ENCODE measurements at places on chromosomes 11 and 22. TPM values are rescaled to one million over a fixed set of nuclear protein-coding genes. Genes with fewer than 3 reads are reported as not detected.

GRCh38 chr11:45147891-45148675 lies 1.6 kb downstream of the PRDM11 start:
- peaks cover 18% of the 10 kb centered on the region for H3K4me1 ChIP-seq
- no peaks in the 10 kb centered on the region for H3K27me3 ChIP-seq
- peak overlapping the region; percentile 70 for H3K4me3 ChIP-seq
- peak overlapping the region; percentile 99 for H3K27ac ChIP-seq
- no peaks in the 10 kb centered on the region for H3K36me3 ChIP-seq
- DNase-seq, result no peak

- peaks cover 19% of the 10 kb centered on the region for H3K27me3 ChIP-seq
- no peak overlapping the region for H3K4me3 ChIP-seq
Measured at GRCh38 chr11:70662691-70663098, 264.4 kb downstream of the CTTN start.

- H3K4me1 ChIP-seq, result no peaks in the 10 kb centered on the region
- no peak overlapping the region for H3K27ac ChIP-seq
- H3K4me3 ChIP-seq, result no peak overlapping the region
- no peaks in the 10 kb centered on the region for H3K27me3 ChIP-seq
Measured at GRCh38 chr11:116895048-116895757, 57.8 kb upstream of the APOA1 start.

GRCh38 chr11:2708757-2709281 lies 9.0 kb upstream of the KCNQ1OT1 start:
- no peaks in the 10 kb centered on the region for H3K36me3 ChIP-seq
- no peak overlapping the region for H3K4me3 ChIP-seq
- H3K27me3 ChIP-seq, result no peaks in the 10 kb centered on the region
- H3K27ac ChIP-seq, result peak overlapping the region; percentile 86
- H3K4me1 ChIP-seq, result peaks cover 4% of the 10 kb centered on the region
- no peak for DNase-seq

DNA sequence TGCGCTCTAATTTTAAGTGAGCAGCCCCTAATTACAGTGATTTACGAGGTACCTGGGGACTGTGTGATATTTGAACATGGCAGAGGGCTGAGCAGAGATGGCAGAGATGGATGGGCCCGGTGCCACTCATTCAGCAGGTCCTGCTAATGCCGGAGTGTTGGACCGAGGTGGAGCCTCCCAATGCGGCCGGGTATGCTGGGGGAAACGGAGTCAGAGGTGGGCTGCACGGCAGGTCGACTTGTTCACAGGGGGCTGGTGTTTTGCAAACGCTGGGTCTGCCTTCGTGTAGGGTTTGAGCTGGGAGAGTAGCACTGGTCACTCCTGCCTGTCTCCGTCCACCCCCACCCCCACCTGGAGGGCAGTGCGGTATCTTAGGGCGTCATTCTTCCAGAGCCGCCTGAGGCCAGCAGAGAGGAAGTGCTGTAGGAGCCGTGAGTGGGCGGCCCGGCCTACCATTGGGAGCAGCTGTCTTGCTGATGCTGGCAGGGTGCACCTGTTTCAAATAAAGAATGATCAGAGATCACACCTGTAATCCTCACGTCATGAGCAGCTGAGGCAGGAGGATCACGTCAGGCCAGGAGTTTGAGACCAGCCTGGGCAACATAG lies 122.6 kb downstream of the IGLL1 start:
- no peak overlapping the region for H3K27ac ChIP-seq
- DNase-seq, result no peak
- no peak overlapping the region for H3K4me3 ChIP-seq
- H3K4me1 ChIP-seq, result no peaks in the 10 kb centered on the region
- H3K36me3 ChIP-seq, result no peaks in the 10 kb centered on the region

GRCh38 chr11:20122131-20122530 lies 38.1 kb downstream of the DBX1 start:
- no peaks in the 10 kb centered on the region for H3K27me3 ChIP-seq
- H3K27ac ChIP-seq, result no peak overlapping the region
- H3K4me1 ChIP-seq, result no peaks in the 10 kb centered on the region
- H3K4me3 ChIP-seq, result no peak overlapping the region

DNA sequence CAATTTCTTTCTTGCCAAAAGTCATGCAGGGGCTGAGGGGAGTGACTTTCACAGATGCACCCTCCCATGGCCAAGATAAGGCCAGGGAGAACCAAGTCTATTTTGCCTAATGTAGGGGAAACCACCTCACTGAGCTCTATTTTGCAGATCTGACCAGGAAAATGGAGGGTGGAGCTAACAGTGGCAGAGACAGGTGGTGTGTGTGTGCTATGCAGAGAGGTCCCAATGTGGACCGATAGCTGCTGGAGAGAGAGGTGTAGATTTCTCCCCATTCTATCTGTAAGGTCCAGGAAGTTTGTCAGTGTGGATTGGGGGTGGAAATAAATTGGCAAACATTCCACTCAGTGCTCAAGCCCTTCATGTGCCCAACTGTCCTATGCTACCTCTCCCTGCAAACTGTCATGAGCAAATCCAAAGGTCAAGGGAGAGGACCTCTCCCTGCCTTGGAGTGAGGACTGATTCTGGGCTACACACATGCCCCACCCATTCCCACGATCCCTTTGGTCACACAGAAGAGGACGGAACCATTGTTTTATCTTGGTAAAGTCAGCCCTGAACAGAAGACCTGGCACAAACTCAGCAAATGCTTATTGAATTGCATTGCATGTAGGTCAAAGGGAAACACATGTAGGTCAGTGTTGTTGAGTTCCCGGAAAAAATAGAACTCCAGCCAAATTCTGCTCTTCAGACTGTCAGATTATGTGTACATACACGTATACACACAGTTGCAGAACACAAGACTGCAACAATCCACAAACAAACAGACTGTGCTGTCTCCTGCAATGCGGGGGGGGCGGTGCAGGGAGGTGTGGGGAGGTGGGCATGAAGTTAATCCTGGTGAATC lies 65.9 kb downstream of the C11orf58 start:
- H3K4me1 ChIP-seq, result no peaks in the 10 kb centered on the region
- no peak overlapping the region for H3K4me3 ChIP-seq
- peak overlapping the region; percentile 49 for H3K27ac ChIP-seq
- DNase-seq, result peak; percentile 64

GRCh38 chr22:45656577-45656976 lies 15.1 kb upstream of the ATXN10 start:
- no peak for DNase-seq
- no peak overlapping the region for H3K27ac ChIP-seq
- no peak overlapping the region for H3K4me3 ChIP-seq
- H3K4me1 ChIP-seq, result no peaks in the 10 kb centered on the region

DNA sequence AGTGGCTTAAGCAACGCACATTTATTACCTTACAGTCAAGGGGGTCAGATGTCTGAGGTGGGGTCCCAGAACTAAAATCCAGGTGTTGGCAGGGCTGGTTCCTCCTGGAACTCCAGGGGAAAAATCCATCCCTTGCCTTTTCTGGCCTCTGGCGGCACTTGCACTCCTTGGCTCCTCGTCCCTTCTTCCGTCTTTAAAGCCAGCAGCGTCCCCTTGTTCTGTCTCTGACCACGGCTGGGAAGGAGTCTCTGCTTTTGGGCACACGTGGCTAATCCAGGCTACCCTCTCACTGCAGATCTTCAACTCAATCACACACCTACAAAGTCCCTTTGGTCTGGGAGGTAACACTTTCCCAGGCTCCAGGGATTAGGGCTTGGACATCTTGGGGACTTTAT lies 73.5 kb upstream of the WNT7B start:
- peaks cover 63% of the 10 kb centered on the region for H3K4me1 ChIP-seq
- H3K36me3 ChIP-seq, result no peaks in the 10 kb centered on the region
- H3K4me3 ChIP-seq, result no peak overlapping the region
- no peaks in the 10 kb centered on the region for H3K27me3 ChIP-seq
- peak overlapping the region; percentile 100 for H3K27ac ChIP-seq
- DNase-seq, result peak; percentile 6

GRCh38 chr11:27874998-27875830 lies 175.0 kb upstream of the BDNF start:
- H3K4me3 ChIP-seq, result no peak overlapping the region
- no peak overlapping the region for H3K27ac ChIP-seq
- H3K4me1 ChIP-seq, result no peaks in the 10 kb centered on the region
- no peak for DNase-seq
- H3K36me3 ChIP-seq, result no peaks in the 10 kb centered on the region

GRCh38 chr11:73240190-73240781 lies 22.2 kb downstream of the P2RY2 start:
- no peaks in the 10 kb centered on the region for H3K36me3 ChIP-seq
- no peak overlapping the region for H3K27ac ChIP-seq
- no peak overlapping the region for H3K4me3 ChIP-seq
- DNase-seq, result no peak
- peaks cover 4% of the 10 kb centered on the region for H3K4me1 ChIP-seq

GRCh38 chr11:5363679-5364078 lies 12.4 kb downstream of the OR51B6 start:
- no peaks in the 10 kb centered on the region for H3K36me3 ChIP-seq
- no peak for DNase-seq
- H3K4me3 ChIP-seq, result no peak overlapping the region
- H3K4me1 ChIP-seq, result no peaks in the 10 kb centered on the region
- no peaks in the 10 kb centered on the region for H3K27me3 ChIP-seq

DNA sequence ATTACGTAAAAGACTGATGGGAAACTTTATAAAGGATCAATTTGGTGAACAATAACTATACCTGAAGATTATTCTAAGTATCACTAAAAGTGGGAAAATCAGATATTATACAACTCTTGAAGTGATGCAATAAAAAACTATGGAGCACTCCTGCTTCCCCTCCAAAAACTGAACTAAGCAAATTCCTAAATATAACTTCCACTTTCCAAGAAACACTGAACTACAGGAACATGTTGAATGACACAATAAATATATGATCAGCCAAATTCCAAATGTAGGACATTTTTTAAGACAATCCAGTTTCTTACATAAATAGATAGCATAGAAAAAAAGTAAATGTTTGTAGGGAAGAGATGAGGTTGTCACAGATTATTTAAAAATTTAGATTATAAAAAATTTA lies 102.1 kb upstream of the APOA1 start:
- H3K4me1 ChIP-seq, result no peaks in the 10 kb centered on the region
- no peak overlapping the region for H3K4me3 ChIP-seq
- H3K27me3 ChIP-seq, result no peaks in the 10 kb centered on the region
- DNase-seq, result no peak
- H3K27ac ChIP-seq, result no peak overlapping the region

- no peaks in the 10 kb centered on the region for H3K36me3 ChIP-seq
- H3K27me3 ChIP-seq, result no peaks in the 10 kb centered on the region
- no peak overlapping the region for H3K4me3 ChIP-seq
- no peaks in the 10 kb centered on the region for H3K4me1 ChIP-seq
Measured at GRCh38 chr11:105838668-105839384, 183.2 kb downstream of the MSANTD4 start.

GRCh38 chr11:65026810-65027209 lies 429 bp upstream of the SNX15 start:
- peak overlapping the region; percentile 51 for H3K4me3 ChIP-seq
- no peak for DNase-seq

GRCh38 chr22:23265368-23265700 lies 85.0 kb downstream of the BCR start:
- H3K36me3 ChIP-seq, result peaks cover 7% of the 10 kb centered on the region
- H3K4me1 ChIP-seq, result no peaks in the 10 kb centered on the region
- no peak overlapping the region for H3K27ac ChIP-seq
- no peak overlapping the region for H3K4me3 ChIP-seq
- no peak for DNase-seq

DNA sequence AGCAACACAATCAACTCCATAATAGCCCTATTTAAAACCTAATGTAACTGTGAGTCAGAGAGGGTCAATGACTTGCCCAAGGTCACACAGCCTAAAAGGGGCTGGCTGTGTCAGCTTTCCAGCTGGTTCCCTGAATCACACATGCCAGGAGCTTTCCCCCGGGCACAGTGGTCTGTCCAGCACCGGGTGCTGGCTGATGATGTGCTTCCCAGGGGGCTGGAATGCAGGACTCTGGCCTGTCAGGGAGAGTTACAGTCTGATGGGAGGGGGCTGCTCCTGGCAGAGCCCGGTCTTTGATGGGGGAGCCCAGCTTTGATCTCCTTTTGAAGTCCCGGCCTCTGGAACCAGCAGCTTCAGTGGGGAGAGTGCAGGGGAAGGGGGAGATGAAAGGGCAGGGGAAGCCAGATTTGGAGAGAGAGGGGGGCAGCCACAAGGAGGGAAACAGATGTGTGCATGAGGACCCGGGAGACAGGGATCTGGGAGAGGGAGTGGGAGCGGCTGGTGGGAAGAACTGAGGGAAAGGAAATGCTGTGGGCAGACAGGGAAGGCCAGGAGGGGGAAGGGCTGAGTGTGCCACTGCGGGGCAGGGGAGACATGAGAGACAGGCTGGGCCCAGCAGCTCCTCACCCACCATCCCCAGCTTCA lies 102.7 kb downstream of the NECTIN1 start:
- H3K27me3 ChIP-seq, result no peaks in the 10 kb centered on the region
- no peak for DNase-seq
- no peaks in the 10 kb centered on the region for H3K36me3 ChIP-seq
- no peaks in the 10 kb centered on the region for H3K4me1 ChIP-seq
- no peak overlapping the region for H3K27ac ChIP-seq
- H3K4me3 ChIP-seq, result no peak overlapping the region

- no peaks in the 10 kb centered on the region for H3K4me1 ChIP-seq
- no peaks in the 10 kb centered on the region for H3K36me3 ChIP-seq
- no peak for DNase-seq
- no peak overlapping the region for H3K27ac ChIP-seq
Measured at GRCh38 chr11:83367745-83368144, 81.6 kb upstream of the CCDC90B start.

DNA sequence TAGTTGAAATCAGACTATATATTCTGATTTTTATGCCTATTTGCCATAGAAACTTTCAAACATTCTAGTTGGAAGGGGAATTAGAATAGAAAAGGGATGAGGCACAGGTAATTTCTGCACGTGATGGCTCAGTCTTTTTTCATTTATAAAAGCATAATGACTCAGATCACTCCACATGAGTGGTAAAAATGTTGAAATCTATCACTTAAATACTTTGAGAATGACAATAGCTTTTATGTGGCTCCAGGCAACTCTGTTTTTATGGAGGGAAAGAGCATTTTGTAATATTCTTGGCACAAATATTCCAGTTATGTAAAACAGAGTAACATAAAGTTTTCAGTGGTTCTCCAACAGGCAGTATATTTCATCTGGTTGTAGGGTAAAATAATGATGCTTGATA lies 5.9 kb upstream of the MMP3 start:
- no peak for DNase-seq
- H3K27ac ChIP-seq, result no peak overlapping the region
- H3K36me3 ChIP-seq, result no peaks in the 10 kb centered on the region
- H3K4me3 ChIP-seq, result no peak overlapping the region
- no peaks in the 10 kb centered on the region for H3K27me3 ChIP-seq

DNA sequence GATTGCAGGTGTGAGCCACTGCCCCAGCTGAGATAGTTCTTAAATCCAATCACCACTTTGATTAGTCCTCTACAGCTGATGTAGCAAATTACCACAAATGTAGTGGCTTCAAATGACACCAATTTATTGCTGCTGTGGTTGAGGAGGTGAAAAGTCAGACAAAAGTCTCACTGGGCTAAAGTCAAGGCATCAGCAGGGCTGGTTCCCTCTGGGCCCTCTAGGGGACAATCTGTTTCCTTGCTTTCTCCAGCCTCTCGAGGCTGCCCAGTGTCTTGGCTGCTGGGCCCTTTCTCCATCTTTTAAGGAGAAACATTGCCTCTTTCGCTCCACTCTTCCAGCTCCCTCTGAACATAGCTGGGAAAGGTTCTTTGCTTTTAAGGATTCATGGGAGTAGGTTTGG lies 50.5 kb upstream of the SHANK2 start:
- no peak for DNase-seq
- no peaks in the 10 kb centered on the region for H3K36me3 ChIP-seq
- H3K27me3 ChIP-seq, result no peaks in the 10 kb centered on the region
- no peaks in the 10 kb centered on the region for H3K4me1 ChIP-seq
- no peak overlapping the region for H3K27ac ChIP-seq
- H3K4me3 ChIP-seq, result no peak overlapping the region

The PGA4 gene
- total RNA-seq, result 1.6 TPM

The MS4A2 gene
- total RNA-seq, result not detected

The OR52L1 gene
- not detected for total RNA-seq

The SEPTIN3 gene
- total RNA-seq, result 0.48 TPM

The ARHGAP8 gene
- total RNA-seq, result 28.6 TPM

The MFNG gene
- 13.4 TPM for total RNA-seq

The SH3BP1 gene
- 53.1 TPM for total RNA-seq

The MRGPRF gene
- 119 TPM for total RNA-seq

Measured in transverse colon (tissue), 4 donors.